Activated T-helper 1 cell treated with Interleukin-2 at 50 U/mL for 16 hours (primary cell): ENCODE measurements at places on chromosomes 3 and 15.

- DNase-seq = no peak
These were observed 24.0 kb downstream of the AMOTL2 start for GRCh38 chr3:134350266-134350665.

DNA sequence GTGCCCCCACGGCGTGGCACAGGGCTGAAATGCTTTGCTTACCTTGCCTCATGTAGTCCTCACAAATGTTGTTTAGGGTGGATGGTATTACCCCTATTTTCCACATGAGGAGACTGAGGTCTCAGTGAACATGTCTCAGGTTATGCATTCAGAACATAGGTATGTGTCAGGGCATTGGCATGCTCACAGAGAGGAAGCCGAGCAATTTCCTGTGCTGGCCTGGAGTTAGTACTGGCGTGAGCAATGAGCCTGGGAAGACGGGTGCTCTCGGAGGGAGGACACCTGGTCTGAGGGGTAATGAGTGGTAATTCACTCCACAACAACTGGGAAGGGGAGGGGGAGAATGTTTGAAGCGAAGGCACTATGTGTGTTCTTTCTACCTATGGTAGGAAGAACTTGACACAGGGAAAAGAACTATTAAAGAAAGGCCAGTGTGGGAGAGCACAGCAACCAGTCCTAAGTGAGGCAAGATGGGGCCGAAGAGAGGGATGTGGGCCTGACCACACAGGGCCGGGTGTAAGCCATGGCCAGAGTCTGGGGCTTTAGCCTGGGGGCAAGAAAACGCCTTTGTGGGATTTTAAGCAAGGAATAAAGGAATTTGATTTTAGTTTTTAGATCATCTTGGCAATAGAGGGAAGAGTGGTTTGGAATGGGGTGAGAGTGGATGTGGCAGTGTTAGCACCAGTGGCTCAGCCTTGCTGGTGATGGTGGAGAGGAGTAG lies 4.9 kb upstream of the FAM131A start:
- DNase-seq = no peak

- no peak for DNase-seq
These were observed 168.8 kb upstream of the THRB start for GRCh38 chr3:24663406-24663805.

DNA sequence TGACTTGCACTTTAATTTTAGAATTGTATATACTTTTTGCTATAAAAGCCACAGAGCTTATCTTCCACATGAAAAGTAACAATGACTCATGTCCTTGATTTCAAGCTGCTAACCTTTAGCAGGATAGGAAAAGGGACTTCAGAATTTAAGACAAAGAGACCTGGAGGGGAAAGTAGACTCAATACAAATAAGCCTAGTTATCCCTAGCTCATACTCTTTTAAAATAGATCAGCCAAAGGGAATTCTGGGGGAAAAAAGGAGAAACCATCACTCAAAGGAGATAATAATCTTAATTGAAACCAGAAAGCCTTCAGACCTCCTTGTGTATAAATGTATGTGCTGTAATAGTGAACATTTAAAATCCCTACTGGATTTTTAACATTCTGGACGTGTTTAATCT lies 930.3 kb downstream of the NTRK3 start:
- no peak for DNase-seq

DNA sequence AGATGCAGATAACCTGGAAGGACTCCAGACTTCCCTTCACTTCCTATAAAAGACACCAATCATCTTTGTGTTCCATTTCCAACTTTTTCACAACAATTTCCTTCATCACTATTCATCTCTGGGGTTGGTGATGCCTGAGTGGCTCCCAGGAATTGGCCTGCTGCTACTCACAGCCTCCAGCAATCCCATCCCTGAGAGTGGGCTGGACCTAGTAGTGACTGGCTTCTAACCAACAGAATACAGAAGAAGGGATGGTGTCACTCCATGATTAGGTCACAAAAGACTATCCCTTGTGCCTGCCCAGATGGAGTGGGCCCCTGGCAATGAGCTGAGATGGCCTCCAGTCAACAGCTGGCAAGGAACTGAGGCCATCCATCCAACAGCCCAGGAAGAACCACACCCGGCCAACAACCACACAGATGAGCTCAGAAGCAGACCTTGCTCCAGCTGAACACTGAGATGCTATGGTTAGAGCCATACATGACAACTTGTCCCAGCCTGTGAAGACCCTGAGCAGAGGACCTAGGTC lies 20.9 kb downstream of the OCA2 start:
- DNase-seq = no peak
